ENCODE measurements at places on chromosomes 4 and X.

DNA sequence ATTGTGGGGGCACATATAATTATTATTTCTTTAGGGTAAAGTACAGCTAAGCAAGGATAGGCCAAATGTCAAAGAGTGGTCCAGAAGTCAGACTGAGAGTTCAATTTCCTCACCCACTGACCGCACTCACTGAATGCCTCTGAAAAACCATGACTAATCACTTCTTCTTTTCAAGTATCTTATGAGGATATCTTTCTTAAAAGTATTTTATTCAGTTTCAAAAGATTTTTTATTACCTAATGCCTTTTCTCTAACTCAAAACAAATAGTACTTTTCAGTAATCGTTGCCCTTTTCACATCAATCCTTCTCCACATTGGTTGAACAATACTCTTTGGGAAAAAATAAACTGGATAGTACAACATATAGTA lies 61.7 kb upstream of the CAMK2D start:
- no peak for DNase-seq

DNA sequence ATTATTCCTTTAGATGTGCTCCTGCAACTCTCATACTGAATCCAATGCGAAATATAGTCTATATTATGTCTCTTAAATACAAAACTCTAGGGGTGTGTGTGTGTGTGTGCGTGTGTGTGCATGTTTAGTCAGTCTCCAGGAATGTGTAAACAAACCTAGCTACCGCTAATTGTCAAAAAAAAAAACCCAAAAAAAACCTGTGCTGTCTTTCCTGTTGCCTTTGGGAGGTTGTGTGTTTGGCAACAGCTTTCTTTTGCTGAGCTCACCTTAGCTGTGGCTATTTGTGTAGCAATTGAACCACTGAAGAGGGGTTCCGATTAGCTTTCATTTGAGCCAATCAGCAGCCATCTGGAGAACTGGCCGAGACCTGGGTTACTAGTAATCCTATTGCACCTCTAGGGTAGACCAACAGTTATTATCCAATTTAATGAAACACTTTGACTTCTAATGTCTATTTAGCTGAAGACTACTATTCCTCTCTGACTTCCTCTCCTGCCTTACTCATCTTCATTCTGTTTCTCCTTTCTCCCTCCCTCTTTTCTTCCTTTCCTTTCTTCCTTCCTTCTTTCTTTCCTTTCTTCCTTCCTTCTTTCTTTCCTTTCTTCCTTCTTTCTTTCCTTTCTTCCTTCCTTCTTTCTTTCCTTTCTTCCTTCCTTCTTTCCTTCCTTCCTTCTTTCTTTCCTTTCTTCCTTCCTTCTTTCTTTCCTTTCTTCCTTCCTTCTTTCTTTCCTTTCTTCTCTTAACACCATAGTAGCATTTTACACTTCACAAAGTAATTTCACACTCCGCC lies 471.1 kb downstream of the GBA3 start:
- no peak for DNase-seq

GRCh38 chr4:10253765-10254164 lies 137.2 kb upstream of the WDR1 start:
- peak; percentile 59 for DNase-seq

GRCh38 chr4:185275501-185275900 lies 66.1 kb downstream of the SNX25 start:
- no peak for DNase-seq

DNA sequence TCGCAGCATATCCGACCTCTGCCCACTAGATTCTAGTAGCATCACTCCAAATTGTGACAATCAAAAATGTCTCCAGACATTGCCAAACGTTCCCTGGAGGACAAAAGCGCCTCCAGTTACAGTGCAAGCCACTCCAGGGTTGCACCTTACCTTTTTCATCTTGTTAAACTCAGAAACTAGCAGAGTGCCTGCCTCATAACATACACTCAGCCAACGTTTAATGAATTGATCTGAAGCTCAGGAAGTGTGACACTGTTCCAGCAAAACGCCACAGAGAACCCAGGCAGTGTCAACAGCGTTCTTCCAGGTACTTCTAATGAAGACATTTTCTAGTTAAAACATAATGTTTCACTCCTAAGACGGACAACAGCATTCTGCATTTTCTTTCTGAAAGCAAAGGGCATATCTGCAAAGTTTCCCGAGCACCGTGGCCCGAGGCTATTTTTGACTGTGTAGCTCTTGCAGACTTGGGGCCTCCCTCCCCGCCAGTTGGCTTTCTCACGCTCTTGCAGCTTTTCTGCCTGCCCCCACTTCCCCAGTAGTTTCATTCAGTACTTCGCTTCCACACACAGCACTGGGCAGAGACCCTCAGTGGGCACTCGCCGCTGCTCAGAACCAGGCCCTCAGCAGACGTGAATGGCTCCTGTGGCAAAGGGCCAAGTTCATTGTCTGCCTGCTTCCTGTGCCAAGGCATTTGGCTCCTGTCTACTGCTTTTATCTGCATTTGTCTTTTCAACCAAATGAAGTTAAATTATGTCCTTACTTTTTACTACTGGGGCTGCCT lies 133.4 kb upstream of the TTC29 start:
- DNase-seq, result peak; percentile 40

- no peak for DNase-seq
Measured at GRCh38 chr4:76061982-76062381, 12.5 kb upstream of the ART3 start.

DNA sequence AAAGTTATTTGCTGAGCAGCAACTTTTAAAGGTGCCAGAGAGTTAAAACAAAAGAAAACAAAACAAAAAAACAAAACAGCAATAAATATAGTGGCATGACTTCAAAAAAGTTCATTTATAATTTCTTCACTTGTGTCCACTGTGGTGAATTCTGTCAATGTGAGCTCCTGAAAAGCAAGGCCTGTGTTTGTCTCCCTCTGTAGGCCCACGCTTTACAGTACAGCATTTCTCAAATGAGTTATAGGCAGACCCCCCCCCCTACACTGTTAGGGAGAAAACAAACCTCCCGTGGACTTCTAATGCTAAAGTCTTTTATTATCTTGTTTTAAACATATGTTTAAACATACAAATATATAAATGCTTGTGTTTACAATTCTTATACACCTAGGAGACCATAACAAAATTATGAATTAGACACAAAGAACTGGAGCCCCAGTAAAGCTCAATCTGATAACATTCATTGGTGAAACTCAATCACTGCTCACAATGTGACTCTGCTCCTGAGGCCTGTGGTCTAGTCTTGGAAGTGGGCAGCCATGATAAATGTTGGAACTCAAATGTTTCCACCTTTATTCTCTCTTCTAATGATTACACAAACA lies 47.0 kb upstream of the SCOC start:
- no peak for DNase-seq

DNA sequence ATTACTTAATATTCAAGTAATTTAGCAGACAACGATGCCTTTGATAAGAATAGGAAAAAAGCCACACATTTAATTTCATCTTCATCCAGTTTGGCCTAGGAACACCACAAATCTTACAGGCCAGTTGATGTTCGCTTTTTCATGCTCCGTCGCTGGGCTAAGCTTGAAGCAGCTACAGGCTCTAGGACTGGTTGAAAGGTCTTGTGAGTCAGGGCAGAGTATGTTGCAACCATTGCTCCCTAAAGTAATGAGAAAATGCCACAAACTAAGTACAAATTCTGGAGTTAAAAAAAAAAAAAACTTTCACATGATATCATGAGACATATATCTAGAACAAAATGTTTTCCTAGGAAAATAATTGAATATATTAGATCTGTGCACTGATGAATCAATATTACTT lies 123.8 kb downstream of the RPS6KA6 start:
- no peak for DNase-seq

- DNase-seq, result no peak
Measured at GRCh38 chr4:120613778-120614177, 308.7 kb downstream of the PRDM5 start.

DNA sequence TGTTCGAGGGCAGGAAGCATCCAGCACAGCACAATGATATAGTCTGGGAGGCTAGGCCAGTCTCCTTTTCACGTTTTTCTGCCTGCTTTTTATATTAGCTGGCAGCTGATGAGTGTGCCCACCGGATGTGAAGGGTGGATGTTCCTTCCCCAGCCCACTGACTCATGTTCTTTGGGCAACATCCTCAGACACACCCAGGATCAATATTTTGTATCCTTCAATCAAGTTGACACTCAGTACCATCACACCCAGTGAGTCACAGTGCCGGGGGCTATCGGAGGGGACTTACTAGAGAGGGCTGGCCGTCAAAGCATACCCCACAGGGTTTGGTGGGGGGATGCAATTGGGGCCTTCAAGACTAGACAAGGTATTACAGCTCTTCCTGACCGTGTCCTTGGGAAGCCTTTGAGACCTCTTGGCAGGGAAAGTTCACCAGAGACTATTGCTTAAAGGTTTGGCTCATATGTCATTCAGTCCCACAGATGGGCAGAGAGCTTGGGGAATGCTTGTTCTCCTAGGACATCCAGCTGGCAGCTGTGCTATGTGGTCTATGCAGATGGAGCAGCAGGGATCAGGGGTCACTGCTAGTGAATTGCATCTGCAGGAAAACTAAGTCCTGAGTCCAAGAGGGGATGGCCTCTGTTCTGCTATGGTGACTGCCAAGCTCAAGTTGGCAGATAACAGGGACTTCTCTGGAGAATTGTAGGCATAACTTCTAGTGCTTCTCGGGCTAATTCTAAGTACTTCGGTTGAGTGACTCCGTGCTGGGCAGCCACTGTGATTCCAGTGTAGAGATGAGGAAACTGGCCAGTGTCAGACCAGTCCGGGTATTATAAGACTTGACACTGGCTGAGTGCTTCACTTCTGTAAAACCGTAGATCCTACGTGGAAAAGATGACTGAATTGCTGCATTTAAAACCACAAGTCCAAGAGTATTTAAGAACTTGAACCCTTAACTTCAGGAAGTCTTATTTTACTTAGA lies 12.9 kb upstream of the WDR1 start:
- DNase-seq, result no peak

GRCh38 chr4:89257376-89257775 lies 50.2 kb downstream of the GPRIN3 start:
- no peak for DNase-seq

DNA sequence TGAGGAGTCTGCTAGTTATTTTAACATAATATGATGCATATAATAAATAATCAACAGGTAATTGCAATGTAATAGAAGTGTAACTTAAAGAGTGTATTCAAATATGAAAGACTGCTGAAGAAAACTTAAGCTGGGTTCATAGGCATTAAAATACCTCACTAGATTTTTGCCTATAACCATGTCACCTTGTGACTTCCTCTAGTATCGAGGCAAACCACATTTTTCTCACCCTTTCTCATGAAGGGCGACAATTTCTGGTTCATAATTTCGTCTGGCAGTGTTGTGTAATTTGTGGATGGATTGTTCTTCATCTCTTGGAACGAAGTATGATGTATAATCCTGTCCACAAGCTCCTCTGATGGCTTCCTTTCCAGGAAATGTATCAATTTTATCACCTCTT lies 16.0 kb downstream of the SULT1E1 start:
- no peak for DNase-seq

- no peak for DNase-seq
Measured at GRCh38 chrX:12987900-12988594, 13.1 kb downstream of the TMSB4X start.

GRCh38 chrX:29023207-29023606 lies 436.0 kb downstream of the IL1RAPL1 start:
- DNase-seq, result no peak

DNA sequence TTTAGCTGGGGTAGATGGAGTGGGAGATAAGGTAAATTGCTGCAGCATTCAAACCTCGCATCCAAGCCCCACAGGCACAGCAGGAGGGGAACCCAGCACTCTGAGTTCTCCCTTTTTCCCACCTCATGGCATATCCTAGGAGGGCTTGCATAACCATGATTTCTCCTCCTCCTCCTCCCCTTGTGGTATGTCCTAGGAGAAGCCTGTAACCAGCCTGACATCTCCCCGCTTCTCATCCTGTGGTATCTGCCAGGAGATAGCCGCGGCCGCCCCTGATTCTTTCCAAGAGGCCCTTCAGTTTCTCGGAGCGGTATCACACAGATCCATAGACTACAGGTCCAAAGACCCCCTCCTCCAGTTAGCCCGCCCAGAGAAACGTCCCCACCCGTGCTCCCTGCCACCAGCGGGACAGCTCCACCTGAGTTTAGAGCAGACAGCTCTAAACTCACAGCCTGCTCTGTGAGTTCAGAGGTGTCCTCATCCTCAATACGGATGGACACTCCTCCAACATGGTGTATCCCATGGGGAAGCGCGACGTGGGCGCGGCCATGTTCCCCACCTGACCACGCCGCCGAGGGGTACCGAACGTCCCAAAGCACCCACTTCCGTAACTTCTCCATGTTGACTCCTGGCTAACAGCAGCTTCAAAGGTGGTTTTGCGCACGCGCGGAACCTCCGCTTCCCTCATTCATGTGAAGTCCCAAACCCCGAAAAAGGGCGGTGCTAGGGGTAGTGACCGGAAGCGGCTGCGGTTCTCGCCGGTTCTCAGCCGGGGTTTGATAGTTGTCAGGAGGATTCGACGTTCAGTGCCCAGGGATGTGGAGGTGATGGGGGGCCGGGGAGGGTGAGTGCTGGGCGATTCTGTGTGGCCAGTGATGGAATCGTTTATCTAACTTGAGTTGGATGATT lies at the start of gene ZNF81:
Gene ZNF81 (plus strand): TSS at position 739 of the 909 bp plus-strand sequence. CDS start 9,366 bp downstream, outside the sequence.
- DNase-seq, result peak; percentile 90

GRCh38 chrX:28981952-28982351 lies 394.7 kb downstream of the IL1RAPL1 start:
- DNase-seq, result no peak

DNA sequence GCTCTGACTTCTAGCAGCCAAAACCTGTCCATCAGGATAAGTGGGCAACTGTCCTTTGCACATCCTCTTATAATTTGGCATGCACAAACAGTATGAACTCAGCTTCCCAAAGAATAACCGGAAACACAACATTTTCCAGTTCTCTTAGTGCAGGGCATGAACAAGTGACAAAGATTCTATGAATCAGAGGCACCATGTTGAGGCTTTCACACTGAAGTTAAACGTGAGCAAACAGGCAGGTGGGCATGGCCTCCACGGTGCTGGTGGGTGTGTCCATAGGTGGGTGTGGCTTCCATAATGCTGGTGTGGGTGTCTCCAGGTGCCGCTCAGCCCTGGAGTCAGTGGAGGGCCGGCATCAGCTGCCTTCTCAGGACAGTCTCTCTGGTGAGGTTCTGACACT lies 196.5 kb downstream of the SMIM20 start:
- DNase-seq, result no peak

GRCh38 chr4:41391271-41391670 lies 134.5 kb downstream of the UCHL1 start:
- no peak for DNase-seq

DNA sequence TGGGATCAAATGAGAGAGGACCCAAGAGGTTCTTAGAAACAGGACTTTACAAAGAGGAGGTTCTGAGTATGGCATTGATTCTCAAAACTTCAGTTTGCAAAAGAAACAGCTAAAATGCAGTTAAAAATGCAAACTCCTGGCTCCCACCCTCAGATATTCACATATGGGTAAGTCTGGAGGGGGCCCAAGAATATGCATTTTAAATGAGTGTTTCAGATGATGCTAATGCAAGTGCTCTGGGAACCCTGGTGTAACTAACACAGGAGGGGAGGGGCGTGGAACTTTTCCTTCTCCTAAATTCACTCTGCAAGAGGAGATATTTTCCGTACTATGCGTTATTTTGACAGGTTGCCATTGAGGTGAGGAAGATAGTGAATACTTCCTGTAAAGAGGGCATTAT lies 168.2 kb downstream of the TENM3 start:
- DNase-seq, result no peak

All from prostate gland (tissue), 2 donors.